ENCODE measurements at places on chromosomes 7 and 10.

DNA sequence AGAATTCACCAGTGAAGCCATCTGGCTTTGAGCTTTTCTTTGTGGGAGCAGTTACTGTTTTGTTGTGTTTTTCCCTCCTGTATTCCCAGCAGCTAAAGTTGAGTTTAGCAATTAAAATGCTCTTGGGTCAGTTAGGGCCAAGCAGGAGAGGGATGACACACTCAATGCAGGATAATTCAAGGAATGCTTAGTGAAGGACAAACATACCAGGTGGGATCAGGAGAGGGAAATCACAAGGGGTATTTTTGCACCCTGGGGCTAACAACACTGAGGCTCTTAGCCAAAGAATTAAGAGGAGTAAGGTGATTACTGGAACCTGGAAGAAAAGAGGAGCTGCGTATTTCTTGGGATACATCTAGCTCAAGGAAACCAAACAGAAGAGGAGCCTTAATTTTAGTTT is 82.4 kb upstream of the KCND2 start:
- DNase-seq = peak; percentile 74

GRCh38 chr10:103512166-103512565 is 18.7 kb downstream of the NEURL1 start:
- peak; percentile 43 for DNase-seq

DNA sequence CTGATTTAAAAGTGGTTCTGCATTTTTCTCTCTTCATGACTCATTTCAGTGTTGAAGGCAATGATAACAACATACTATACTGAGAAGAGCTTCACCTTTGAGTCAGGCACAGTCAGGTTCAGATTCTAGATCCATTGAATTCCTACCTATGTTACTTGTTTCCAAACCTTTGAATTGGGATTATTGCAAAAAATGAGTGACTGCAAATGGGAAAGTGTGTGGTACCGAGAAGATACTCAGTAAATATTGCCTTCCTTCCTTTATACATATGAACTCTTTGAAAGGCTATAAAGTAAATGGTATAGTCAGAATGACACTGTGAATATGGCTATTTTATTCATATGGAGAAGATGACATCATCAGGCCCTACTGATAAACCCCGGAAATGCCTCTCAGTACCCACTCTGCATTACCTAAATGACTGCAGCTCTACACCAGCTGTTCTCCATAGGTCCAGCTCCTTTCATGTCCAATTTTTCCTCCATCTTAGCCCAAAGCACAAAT is 66.7 kb upstream of the FGL2 start:
- DNase-seq = no peak

DNA sequence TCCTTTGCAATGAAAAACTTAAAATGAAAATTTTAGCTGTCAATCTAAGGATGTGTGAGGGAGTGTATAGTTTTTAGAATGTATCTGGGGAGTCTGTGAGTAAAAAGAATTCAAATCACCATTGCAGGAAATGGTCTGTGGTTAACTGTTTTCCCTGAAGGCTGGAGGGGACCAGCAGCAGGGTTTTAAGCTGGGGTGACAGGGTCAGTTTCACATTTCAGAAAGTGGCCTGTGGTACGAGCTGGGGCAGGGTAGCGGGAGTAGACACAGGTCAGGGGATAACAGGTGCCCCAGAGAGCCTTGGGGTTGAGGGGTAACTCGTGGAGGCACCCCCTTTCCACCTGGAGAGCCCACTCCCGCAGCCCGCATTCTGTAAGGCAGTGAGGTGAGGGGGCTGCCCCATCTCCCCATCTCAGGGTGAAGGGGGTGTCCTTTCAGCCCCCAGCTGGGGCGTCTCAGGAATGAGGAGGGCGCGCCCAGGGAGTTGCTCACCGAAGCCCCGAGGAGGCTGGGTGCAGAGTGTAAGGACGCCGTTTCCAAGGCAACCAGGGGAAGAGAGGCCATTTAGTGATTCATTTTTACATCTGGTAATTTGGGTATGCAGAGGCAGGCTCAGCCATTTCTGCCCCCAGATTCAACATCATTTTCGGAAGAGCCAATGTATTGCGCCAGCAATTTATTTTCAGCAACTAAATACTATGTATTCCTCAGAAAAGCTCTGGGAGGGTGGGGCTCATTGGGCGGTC is 168.9 kb downstream of the SLIT1 start:
- no peak for DNase-seq

- DNase-seq = no peak
These were observed 889.3 kb upstream of the CELF2 start for GRCh38 chr10:10128387-10128786.

DNA sequence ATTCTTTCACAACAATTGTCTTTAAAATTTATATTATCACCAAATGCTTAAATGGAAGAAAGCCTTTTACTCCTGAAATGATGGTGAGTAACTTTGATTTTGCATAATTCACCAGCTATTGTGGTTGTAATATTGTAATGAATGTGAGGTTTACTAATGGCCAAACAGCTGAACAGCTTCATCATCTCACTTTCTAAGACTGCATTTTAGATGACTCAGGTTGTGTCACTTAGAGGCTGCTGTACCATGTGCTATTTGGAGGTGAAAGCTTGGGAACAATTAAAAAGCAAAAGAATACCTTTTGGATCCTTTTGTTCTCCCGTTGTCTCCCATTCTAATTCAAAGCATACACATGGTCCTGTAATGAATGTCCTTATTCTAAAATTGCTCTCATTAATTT is 604.0 kb upstream of the PFKP start:
- no peak for DNase-seq

GRCh38 chr7:151954866-151955820 is 1.1 kb upstream of the GALNTL5 start:
- DNase-seq = no peak

- DNase-seq = peak; percentile 89
These were observed 172.6 kb upstream of the TNRC18 start for GRCh38 chr7:5596046-5596895.

GRCh38 chr7:108097703-108098102 is 32.5 kb downstream of the LAMB4 start:
- no peak for DNase-seq

DNA sequence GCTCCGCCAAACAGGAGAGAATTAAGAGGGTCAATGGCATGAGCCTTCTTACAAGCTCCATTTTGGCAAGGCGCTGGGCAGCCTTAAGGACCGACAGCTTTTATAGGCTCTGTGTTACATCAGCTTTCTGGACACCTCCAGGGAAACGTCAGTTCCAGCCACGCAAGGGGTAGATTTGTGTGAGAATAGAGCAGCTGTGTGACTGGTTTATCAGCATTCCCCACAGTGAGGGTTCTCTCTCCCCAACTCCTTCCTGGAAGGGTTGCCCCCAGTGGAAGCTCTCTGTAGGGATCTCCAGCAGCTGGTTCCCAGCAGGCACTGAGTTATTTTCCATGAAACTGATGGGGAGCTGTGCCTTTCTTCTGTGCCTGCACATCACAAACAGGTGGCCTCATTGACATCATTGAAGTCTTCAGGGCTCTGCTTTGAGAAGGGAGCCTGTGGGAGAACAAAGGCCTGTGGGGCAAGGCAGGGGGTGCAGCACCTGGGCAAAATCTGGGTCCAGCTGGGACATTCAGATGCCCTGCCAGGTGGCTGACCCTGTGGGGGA is at the start of gene CUZD1:
TSS of gene CUZD1 (minus strand) at position 75 of the 550 bp plus-strand sequence. CDS start at position 61, 14 bp downstream.
- DNase-seq = no peak

DNA sequence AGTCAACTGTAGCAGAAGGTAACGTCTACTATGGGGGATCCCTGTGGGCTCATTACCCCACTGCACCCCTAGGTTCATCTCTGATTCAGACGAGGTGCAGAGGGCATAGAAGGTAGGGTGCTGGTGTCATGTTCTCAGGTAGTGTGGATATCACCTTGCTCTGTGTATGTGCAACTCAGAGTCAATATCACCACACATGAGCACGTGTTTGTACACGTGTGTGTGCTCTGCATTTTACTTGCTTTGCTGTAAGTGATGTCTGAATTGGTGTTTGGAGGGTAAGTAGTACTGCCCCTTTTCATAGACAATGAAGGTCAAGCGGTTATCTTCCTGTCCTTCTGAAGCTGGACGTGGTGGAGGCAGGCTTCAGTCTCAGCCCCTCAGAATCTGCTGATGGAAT is 10.4 kb downstream of the DMBT1 start:
- DNase-seq = no peak

DNA sequence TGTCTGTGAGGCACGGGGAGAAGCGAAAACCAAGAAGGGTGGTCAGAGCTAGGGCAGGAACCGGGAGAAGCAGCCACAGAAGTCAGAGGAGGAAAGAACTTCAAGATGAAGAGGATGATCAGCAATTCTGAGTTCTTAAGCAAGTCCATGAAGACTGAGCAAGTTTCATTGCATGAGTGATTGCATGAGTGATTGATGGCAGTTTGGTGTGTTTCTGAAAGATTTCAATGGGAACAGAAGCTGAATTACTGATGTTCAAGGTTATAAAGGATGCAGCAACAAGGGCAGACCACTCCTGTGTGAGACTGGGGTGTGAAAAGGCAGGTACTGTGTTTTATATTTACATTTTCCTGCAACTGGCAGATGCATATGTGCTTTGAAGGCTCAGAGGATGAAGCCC is 35.4 kb downstream of the CCNY start:
- DNase-seq = no peak

DNA sequence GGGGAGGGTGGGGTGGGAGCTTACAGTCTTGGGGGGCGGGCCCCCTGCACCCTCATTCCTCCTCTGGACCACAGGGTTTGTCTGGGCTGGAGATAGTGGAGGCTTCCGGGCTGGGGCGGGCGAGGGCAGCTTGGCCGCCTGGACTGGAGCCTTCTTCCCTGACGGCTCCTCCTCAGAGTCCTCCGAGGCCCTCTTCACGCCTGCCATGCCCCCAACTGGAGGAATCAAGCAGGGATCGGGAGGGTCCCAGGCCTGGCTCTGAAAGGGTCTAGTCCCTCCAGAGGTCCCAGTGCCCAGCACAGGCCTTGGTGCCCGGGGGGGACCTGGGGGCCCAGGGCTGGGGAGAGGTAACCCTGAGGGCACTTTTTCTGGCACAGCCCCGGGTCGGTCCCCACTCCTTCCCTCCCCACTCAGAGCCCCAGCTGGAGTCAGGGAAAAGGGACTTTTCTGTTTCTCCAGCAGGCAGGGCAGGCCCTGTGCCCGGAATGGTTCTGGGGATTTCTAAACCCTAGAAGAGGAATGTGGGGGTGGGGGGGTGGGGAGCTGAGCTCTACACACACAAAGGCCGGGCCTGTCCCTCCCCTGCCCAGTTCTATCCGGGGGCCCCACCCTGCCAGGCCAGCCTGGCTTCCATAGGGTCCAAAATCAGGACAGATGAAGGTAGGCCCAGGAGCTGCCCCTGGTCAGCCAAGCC is 11.6 kb downstream of the MICALL2 start:
- DNase-seq = no peak

DNA sequence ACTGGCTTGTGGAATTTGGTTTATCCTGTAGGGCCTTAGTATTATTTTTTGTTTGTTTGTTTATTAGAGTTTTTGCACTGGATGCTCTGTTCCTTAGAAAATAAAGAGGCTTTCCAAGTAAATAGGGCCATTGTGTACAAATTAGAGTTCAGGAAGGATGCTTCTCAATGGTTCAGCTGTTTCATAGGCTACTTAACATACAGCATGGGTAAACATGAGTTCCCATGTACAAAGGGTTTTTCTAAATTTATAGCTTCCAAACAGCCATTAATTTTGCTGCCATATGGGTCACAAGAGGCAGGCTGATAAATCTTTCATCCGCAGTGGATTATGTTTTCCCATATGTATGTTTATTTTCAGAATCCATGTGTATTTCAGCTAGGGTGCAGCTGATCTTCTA is 121.6 kb upstream of the WDR11 start:
- DNase-seq = no peak

GRCh38 chr10:60950300-60950699 is 6.3 kb upstream of the RHOBTB1 start:
- DNase-seq = no peak

- no peak for DNase-seq
These were observed 37.4 kb upstream of the CDK6 start for GRCh38 chr7:92873776-92874175.

DNA sequence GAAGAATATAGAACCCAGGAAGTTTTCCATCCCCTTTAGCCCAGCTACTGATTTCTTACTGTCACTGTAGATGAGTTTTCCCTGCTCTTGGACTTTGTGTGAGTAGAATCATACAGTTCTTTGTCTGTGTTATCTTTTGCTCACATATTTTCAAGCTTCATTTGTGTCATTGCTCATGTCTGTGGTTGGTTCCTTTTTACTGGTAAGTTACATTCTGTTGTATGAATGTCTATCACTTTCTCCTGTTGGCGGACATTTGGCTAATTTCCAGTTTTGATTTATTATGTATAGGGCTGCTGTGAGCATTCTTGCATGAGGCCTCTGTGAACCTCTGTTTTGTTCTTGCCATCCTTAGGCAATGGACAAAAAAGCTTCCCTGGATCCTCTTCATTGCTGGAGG is 5.3 kb downstream of the GLRX3 start:
- DNase-seq = no peak

- DNase-seq = no peak
These were observed 36.8 kb downstream of the CLRN3 start for GRCh38 chr10:127855976-127856375.

- DNase-seq = peak; percentile 71
These were observed 65.6 kb upstream of the KDM7A start for GRCh38 chr7:140242057-140243031.

- no peak for DNase-seq
These were observed 34.5 kb downstream of the RTKN2 start for GRCh38 chr10:62234077-62234605.

GRCh38 chr10:71419750-71420149 is 23.0 kb downstream of the CDH23 start:
- peak; percentile 24 for DNase-seq

- no peak for DNase-seq
These were observed 745.1 kb upstream of the LRRTM3 start for GRCh38 chr10:66180581-66181318.

GRCh38 chr10:3478153-3478552 is 305.6 kb upstream of the PITRM1 start:
- no peak for DNase-seq

GRCh38 chr10:62096256-62096933 is 172.2 kb downstream of the RTKN2 start:
- no peak for DNase-seq

GRCh38 chr7:8114175-8114574 is 145.6 kb downstream of the GLCCI1 start:
- DNase-seq = no peak

GRCh38 chr7:1431226-1431625 is 28.0 kb downstream of the MICALL2 start:
- DNase-seq = no peak

GRCh38 chr7:98232263-98232585 is 19.8 kb downstream of the TECPR1 start:
- no peak for DNase-seq

DNA sequence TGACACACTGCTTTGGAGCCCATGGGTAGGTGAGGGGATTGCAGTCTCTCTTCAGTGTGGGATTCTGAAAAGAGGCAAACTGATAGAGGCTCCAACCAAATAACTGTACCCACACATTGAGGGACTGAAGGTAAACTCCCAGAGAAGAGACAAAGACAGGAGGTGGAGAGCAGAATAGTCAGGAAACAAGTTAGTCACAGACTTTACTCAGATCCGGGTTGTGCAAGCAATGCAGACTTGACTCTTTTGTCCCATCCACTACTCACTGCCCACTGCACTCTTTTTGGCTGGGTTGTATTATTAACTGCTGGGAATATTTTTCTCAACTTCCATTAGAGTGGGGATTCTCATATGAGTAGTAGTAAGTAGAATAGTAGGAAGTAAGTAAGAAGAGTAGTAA is 152.7 kb downstream of the NRG3 start:
- DNase-seq = no peak
